ENCODE measurements at places on chromosomes 7 and 10.

- peak; percentile 81 for DNase-seq
Measured at GRCh38 chr10:95741807-95742467, 14.0 kb upstream of the ENTPD1 start.

- no peak for DNase-seq
Measured at GRCh38 chr7:45086331-45087065, 2.3 kb downstream of the NACAD start.

- DNase-seq, result no peak
Measured at GRCh38 chr10:43044448-43044921, 32.4 kb upstream of the RET start.

DNA sequence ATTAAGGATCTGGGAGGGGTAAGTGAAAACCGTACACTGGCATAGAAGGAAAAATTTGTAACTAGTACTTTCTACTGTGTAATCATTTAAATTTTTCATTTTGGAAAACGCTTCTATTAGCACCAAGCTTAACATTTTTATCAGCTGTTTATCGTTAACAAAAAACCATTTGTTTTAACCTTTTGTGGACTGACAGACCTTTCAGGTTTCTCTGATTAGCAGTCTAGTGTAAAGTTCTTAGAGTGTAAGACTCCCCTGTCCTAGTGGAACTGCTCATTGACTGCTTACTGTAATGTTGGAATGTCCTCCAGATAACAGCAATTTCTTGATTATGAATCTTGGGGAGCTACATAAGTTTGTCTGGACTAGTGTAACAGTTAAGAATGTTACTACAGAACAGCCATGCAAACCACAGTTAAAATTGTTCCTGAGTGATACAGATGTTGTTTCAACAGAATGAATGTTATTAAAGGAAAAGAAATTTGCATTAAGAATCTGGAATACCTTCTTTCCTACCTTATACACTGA is 2.0 kb downstream of the DBF4 start:
- no peak for DNase-seq

DNA sequence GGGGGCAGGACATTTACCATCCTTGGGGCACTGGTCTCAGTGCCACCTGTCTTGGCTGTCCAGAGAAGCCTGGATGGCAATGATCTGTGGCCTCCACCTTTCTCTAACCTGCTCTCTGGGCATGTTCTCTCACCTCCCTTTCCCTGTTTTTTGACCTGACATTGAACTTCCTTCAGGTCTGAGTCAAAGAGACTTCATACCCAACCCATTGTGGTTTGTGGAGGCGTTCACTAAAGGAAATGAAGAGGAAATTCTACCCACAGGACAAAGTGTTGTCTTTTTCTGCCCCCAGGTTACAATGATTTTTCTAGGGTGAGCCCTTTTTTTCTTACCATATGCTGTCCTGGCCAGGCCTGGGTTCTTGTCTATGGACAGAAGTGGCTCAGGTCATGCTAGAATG is 76.6 kb downstream of the CYP26A1 start:
- DNase-seq, result no peak

GRCh38 chr7:106947244-106947728 is 82.2 kb downstream of the PIK3CG start:
- DNase-seq, result peak; percentile 65

DNA sequence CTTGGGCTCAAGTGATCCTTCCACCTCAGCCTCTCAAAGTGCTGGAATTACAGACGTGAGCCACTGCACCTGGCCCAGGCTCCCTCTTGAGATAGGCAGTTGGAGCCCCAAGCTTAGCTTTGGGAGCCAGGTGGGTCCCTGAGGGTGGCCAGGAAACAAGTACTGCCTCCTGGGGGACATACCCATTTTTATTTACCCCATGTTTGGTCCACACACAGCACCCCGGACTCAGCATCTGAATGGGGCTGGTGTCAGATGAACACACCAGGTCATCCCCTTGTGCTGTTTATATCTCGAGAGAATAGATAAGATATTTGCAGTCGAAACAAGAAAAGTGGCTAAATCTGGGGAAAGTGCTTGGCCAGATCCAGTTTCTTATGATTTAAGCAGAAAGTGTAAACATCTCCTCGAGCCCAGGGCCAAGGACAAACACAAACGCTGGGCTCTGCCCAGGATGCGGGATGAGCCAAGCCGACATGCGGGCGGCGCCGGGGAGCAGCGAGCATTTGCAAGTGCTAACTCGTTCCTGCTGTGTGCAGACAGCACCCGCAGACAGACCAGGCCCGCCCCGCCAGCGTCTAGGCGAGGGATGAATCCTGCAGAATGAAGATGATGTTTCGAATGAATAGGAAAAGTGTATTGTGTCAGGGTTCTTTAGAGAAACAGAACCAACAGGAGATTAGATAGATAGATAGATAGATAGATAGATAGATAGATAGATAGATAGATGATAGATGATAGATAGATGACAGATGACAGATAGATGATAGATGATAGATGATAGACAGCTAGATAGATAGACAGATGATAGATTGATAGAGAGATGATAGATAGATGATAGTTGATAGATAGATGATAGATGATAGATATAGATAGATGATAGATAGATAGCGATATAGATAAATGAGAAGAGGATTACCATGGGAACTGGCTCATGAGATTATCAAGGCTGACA is 44.4 kb upstream of the OCM2 start:
- no peak for DNase-seq

DNA sequence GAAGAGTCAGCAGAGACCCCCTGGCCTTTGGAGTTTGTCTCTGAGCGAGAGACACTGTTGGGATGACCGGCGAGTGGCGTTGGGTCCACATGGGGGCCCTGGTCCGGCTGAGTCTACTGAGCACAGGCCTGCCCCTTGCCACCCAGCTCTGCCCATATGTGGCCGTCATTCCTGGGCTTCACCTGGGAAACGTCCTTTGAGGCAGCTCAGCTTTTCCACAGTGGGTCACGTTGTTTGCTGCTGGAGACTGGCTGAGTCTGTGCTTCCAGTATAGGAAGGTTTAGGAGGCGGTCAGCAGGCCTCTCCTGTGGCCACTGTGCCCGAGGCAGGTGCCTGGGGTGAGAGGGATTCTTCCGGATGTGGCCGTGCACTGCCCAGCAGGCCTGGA is 17.1 kb downstream of the ADAM8 start:
- no peak for DNase-seq

GRCh38 chr10:83538047-83538446 is 601.3 kb upstream of the GHITM start:
- DNase-seq, result no peak

DNA sequence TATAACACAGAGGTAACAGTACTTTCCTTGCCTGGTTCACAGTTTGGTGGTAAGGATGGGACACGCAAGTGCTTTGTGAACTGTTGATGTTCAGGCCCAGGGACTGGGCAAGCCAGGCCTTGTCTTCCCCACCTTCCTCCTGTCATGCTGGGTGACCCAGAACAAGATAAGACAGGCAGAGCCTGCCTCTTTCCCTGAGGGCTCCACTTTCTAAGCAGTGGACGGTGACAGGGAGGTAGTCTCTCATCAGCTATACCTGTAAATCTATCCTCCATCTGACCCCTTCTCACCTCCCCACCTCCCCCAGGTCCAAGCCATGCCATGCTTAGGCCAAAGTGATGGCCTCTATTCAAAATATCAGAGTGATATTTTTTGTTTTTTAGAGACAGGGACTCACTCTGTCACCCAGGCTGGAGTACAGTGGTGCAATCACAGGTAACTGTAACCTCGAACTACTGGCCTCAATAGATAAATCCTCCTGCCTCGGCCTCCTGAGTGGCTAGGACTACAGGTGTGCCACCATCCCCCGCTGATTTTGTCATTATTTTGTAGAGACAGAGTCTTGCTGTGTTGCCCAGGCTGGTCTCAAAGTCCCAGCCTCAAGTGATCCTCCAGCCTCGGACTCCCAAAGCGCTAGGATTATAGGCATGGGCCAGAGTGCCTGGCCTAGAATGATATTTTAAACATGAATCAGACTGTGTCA is 42.8 kb downstream of the PDLIM1 start:
- no peak for DNase-seq

DNA sequence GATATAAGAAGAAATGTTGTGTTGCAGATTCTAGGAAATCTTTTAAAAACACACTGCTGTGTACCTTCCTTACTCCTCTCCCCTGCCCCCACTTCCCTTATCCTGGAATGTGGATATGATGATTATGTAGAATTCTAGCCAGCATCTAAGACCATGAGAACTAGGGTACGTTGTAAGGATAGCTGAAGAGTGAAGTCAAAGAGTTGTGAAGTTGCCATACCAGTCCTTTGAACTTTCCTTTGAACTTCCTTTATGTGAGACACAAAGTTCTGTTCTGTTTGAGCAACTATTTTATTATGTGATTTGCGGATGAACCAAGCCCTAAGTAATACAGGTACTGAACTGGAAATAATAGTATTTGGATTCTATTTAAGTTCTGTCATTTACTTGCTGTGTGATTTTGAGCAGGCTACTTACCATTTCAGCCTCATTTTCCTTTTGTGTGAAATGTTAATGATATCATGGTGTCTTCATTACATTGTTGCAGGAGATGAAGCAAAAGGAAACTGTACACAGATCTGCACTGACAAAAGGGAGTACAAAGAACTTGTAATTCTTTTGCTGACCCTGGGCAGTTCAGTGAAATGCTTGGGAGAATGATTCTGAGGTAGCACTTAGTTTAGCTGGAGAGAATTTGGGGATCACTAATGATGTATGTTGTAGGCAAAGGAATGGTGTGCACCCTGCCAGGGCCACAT is 31.4 kb downstream of the RPA3 start:
- DNase-seq, result no peak

DNA sequence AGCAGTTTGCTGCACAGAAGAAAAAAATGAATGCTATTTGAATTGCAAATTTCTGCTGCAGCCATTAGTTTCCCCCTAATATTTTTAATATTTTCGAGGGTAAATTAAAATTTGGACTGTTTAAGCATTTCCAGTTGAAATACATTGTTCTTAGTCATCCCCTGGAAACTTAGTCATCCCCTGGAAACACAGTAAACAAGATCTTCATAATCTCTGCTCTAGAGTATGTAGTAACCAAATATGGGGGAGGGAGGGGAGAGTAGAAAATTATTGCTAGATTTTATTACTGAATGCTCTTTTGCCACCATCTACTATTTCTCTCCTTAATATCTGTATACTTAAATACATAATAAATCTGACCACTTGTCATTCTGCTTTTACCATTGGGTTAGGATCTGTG is 1053.3 kb downstream of the SORCS1 start:
- no peak for DNase-seq

GRCh38 chr7:80609751-80610150 is 28.7 kb upstream of the CD36 start:
- DNase-seq, result no peak

GRCh38 chr10:94402843-94403379 is 570 bp downstream of the TBC1D12 start:
- DNase-seq, result peak; percentile 36

DNA sequence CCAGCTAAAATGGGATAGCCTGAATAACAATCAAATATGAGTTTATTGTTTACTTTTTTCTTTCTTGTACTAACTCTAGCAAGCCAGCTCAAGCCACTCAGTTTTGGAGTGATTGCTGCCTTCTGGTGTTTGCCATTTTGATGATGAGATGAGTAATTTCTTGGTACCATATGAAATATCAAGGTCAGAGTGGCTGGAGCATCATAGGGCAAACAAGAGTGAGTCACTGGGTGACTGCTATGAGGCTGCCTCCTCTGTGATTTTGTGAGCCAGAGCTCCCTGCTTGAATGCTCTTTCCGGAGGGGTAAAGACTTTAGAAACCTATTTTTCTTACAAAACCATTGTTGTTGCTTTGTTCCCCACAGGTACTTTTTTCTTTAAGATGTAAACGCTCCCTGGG is 295.6 kb downstream of the PRKG1 start:
- no peak for DNase-seq

GRCh38 chr7:155003092-155003375 is at the start of gene PAXIP1:
Gene PAXIP1, minus strand, starts transcription at chr7:155003124. Its CDS starts 195 bp downstream, at chr7:155002929.
- no peak for DNase-seq

- DNase-seq, result peak; percentile 62
Measured at GRCh38 chr10:116287906-116288501, 15.0 kb upstream of the GFRA1 start.

- no peak for DNase-seq
Measured at GRCh38 chr10:20740120-20740519, 157.0 kb downstream of the NEBL start.

DNA sequence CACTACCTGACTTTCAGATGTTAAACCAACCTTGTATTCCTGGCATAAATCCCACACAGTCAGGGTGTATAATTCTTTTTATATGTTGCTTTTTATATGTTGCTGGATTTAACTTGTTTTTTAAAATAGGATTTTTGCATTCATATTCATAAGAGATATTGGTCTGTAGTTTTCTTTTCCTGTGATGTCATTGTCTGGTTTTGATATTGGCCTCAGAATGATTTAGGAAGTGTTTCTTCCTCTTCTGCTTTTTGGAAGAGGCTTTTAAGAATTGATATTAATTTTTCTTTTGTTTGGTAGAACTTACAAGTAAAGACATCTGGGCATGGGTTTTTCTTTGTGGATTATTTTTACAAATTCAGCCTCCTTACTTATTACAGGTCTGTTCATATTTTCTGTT is 93.1 kb downstream of the CARD11 start:
- no peak for DNase-seq

DNA sequence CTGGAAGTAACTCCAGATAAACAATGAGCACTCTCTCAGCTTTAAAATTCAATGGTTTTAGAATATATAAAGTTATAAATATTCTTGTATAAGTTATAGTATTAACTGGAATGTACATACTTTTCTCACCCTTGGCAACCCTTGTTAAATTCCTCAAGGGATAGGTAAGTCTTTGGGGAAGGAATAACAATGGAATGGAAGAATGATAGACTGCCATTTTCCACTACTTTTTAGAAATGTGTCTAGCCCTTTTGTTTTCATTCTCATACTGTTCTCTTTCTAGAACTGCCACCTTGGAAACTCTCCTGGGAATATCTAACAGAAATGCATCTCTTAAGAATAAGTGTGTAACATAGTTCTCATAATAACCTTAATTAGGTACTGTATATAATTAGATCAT is 8.3 kb downstream of the KIF5B start:
- no peak for DNase-seq

- DNase-seq, result no peak
Measured at GRCh38 chr7:37550872-37551271, 102.2 kb upstream of the ELMO1 start.

DNA sequence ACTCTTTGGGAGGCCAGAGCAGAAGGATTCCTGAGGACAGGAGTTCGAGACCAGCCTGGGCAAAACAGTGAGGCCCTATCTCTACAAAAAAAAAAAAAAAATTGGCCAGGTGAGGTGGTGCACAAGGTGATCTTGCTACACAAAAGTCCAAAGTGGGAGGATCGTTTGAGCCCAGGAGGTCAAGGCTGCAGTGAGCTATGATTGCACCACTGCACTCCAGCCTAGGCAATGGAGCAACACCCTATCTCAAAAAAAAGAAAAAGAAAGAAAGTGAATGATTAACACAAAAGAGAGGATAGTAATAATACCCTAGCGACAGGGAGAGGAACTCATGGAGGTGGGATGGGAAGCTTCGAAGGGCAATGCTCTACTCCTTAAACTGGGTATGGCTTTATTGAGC is 30.4 kb downstream of the TMEM176B start:
- no peak for DNase-seq

- DNase-seq, result no peak
Measured at GRCh38 chr10:105094048-105094447, 453.0 kb downstream of the SORCS3 start.
